RCC 7860 (cell line): ENCODE measurements at places on chromosomes 11 and 22.

GRCh38 chr22:17990942-17991341, 33.4 kb downstream of the MICAL3 start:
- no peak for DNase-seq

- DNase-seq = no peak
These were observed 5.9 kb downstream of the CHKA start for GRCh38 chr11:68115285-68115684.

DNA sequence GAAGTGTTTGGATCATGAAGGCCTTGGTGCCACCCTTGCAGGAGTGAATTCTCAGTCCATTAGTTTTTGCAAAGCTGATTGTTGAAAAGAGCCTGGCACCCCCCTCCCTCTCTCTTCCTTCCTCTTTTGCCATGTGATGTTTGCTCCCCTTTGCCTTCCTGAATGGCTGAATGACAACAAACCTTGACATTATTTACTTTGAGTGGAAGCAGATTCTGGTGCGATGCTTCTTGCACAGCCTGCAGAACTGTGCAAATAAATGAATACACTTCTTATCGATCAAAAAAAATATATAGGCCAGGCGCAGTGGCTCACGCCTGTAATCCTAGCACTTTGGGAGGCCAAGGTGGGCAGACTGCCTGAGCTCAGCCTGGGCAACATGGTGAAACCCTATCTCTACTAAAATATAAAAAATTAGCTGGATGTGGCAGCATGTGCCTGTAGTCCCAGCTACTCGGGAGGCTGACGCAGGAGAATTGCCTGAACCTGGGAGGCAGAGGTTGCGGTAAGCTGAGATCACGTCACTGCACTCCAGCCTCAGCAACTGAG, 2.0 kb upstream of the NARS2 start:
- no peak for DNase-seq

DNA sequence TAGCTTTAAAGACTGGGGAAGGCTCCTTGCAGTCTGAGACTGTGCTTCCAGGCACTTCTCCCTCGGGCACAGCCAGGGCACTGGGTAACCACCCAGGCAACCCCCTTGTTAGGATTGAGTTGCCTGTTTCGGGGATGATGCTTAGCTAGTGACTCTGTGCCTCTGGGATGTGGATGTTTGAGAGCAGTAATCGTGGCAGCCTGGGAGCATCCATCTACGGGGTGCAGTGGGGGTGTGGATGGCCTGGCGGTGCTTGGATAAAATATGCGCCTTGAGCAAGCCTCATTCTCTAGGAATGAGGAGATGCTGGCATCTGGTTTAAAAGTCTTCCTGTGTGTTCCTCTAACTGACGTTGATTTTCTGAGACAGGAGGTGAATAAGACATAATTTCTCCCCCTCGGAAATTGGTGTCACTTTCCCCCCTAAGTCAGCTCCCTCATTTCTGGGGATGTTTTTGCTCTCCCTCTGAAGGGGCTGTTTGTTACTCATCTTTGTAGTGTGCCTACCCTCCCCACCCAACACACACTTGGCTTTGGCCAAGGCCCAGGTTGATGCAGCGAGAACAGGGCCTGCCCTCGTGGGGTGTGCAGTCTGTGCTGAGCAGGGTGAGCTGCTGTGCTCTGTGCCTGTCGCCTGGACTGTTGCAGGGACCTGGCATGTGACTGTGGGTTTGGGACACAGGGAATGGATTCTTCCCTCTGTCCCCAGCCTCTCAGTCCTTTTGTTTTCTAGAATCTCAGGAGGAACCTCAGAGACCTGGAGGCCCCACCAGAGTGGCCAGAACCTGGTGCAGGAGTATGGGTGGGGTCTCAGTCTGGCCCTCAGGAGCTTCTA, 2.0 kb downstream of the GNAZ start:
- no peak for DNase-seq

DNA sequence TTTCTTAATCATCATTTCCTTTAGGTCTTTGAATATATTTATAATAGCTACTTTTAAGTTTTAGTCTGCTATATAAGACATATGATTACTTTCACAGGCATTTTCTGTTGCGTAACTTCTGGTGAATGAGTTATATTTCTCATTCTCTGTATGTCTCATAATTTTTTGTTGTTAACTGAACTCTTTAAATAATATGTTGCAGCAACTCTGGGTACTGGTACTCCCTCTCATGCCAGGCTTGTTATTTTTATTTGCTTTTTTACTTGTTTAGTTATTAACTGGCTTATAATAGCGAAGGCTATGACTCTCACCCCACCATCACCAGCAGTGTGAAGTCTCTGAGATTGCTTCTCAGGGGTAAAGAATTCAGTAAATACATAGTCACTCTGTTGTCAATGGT, 524.2 kb upstream of the CHORDC1 start:
- no peak for DNase-seq
